PC-3 (cell line): ENCODE measurements at places on chromosomes 12 and 14.

GRCh38 chr12:90262251-90262650 is 553.6 kb upstream of the ATP2B1 start:
- peak; percentile 61 for DNase-seq

- DNase-seq = no peak
These were observed 18.6 kb downstream of the PSMC1 start for GRCh38 chr14:90274808-90275457.

- no peak for DNase-seq
These were observed 7.4 kb upstream of the HSPB8 start for GRCh38 chr12:119171291-119171690.

DNA sequence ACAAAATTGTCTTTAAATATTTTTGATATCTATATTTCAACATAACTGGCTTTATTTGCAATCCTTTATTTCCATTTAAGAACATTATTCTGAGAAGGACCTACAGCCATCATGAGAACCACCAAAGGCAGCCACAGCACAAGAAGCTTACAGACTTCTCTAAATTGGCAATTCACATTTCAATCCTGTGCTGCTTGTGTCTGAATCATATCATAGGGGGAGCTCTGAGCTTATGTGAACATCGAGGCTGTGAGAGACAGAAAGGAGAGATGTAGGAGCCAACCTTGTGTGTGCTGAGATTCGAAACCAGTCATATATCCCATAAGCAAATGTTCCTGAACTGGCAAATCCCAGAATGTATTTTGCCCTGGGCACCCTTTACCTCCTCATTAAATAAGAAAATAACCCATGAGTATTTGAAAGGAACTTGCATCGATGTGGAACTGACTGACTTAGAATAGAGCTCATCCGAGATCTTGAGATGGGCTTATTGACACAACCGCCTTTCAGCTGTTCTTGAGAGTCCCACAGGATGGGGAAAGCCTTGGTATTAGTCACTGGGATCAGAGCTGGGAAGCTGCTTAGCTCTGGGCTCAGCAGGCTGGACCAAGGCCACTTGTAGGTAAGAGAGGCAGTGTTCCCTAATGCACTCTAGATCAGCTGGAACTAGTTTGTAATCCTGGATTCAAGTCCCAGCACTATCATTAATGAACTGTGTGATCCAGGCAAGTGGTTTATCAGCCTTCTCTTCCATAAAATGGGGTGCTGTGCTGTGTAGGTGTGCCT is 329.8 kb downstream of the CACNA1C start:
- no peak for DNase-seq

- no peak for DNase-seq
These were observed 29.2 kb downstream of the ITPK1 start for GRCh38 chr14:93086441-93087055.

DNA sequence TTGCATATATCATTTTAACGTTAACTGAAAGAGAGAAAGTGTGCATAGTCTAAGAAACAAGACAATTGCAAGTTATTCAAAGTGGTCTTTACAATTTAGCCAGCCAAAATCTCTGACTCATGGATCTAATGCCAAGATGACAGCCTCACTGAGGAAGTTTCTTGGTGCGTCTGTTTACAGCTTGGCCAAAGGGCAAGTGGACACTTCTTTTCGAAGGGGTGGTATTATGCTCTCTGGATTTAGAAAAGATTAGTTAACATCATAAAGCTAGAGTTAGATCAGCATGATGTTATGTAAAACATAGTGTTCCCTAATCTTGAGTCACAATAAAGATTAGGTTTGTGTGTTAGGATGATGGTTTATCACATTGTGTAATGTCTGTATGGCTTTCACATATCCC is 51.5 kb upstream of the SLC2A13 start:
- no peak for DNase-seq

DNA sequence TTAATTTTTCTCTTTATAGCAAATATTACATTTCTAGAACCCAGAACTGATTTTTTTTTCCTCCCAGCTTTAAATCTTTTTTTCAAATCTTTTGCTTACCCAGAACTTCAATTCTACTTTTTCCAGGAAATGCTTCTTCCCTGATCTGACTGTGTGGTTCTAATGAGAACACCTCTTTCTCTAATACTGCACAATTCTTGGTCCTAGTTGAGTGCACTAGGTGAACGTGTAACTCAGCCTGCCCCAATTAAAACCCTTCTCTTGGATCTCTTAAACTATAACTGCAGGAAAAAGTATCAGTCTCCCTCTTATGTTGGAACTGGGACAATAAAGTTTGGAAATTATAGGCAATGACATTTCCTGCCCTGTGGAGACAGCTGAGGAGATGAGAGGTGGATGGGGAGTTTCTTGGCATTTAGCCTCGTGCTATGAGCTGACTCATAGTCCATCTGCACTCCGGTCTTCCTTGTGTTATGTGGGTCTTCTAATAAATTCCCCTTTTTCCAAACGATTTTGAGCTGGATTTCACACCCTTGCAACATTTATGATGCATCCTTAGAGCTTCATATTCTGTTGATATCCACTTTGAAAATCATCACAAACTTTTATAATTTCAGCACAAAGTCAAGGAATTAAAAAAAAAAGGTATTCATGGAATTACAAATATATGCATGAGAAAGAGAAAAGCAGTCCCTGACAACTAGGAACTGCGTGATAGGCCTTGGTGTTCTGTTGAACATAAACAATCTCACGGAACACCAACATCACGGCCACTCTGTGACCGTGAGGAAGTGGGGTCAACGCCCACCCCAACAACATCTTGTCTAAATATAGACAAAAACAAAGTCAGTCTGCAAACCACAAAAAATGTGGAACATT is 52.4 kb downstream of the BRMS1L start:
- peak; percentile 94 for DNase-seq

DNA sequence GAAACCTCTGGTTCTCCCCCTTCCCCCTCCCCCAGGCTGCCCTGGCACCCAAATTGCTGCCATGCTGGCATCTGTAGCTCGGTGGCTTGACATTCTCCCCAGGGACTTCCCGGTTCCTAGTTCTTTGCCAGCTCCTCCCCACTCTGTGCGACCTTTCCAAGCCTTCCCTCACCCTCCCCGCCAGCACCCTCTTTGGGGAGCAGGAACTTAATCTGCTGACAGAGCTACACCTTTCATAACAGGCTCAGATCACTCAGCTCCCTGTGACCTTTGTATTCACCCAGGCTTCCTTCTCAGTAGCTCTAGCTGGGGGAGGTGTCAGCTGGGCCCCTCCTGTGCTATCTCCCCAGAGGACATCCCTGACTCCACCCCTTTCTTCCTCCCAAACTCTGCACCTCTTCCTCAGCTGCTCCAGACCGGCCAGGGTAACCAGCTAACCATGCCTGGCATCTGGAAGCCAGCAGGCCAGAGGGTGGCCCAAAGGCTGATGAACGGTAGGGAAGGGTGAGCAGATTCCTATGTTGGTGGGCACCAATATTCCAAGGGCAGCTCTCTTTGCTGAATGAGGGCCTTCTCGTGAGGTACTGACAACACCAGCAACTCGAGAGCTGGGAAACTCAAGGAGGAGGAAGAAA is 1.8 kb upstream of the COX14 start:
- DNase-seq = no peak

GRCh38 chr14:32304296-32304695 is 24.8 kb upstream of the AKAP6 start:
- no peak for DNase-seq

GRCh38 chr14:30798516-30798915 is 75.8 kb upstream of the COCH start:
- no peak for DNase-seq
